Stimulated activated CD4-positive, alpha-beta T cell treated with anti-CD3 and anti-CD28 coated beads, Interleukin-2, amount 100 ng/mL, for 48 hours (primary cell): ENCODE measurements at places on chromosomes 12 and 14.

DNA sequence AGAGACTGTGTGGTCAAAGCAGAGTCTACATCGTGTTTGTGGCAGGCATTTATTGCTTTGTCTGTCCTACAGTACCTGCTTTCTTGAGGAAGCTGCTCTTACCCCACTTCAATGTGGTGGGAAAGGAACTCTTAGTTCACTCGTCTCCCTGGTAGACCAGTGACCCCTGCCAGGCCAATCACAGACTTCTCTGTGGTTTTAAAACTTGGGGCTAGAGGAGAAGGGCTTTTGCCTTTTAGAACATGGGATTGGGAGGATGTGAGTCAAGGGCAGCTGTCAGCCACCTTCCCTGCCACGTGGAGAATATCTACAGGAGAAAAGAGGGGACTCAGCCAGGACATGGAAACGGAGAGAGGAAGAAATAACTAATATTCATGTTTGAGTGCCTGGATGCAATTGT lies 36.8 kb upstream of the TMED10 start:
- no peak for DNase-seq

GRCh38 chr12:108700833-108701541 lies 30.3 kb downstream of the CORO1C start:
- DNase-seq: no peak

DNA sequence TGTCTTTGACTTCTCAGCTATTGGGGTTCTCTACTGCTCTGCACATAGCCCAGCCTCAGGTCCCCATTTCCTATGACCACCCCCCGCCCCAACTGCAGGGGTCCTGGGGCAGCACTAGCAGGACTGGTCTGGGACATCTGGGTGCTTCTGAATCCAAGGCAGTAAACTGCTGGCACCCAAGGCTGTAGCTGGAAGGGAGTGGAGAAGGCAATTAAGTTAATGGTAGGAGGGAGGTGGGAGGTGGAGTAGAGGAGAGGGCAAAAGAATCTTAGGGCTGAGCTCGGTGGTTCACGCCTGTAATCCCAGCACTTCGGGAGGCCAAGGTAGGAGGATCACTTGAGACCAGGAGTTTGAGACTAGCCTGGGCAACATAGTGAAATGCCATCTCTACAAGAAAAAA lies 11.5 kb downstream of the PLEK2 start:
- no peak for DNase-seq

DNA sequence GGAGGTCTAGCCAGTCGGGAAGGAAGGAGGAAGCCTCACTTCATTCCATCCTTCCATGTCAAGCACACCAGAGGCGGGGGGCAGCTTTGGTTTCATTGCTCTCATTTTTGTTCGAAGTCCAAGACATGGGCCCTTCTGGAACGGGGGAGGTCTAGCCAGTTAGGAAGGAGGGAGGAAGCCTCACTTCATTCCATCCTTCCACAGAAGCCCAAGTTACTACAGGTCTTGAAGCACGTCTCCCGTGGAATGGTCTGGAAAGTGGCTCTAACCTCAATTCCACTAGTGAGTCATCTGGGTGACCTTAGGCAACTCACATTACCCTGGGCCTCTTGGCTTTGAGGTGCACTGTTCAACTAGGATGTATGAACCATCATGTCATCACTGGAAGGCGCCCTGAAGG lies 156.3 kb downstream of the NTF3 start:
- no peak for DNase-seq

DNA sequence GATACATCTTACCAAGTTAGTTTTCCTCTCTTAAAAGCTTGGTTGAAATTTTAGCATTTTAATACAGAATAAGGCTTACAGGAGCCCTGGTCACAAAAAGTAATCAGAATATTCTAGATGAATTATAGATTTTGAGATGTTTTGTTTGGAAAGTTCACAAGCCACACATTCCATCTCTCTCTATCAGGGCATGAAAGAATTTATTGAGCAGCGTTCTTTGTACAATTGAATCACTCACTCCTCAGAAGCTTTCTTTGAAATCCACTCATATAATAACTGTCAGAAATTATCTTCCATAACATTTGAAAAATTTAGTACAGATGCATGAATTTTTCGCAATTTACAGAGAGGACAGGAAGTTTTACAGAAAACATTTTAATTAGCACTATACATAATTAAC lies 938.6 kb upstream of the MDGA2 start:
- no peak for DNase-seq

- DNase-seq: no peak
Observed at GRCh38 chr14:61488417-61489401, 167.3 kb downstream of the PRKCH start.

DNA sequence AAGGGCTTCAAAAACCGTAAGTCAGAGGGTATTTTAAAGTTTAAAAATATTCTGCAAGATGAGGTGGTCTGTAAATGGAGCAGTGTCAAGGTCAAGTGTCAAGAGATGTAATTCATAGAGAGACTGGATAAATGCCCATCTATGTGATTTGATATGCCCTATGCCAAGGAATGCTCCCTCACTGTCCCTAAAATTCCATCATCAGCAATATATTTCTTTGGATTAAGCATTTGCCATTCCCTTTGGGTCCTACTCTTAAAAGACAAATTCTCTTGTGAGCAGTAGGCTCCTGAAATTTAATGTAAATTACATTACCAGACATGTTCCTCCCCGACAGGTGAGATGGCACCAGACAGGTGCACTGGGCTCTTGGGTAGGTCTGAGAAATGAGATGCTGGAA lies 16.0 kb upstream of the FOS start:
- no peak for DNase-seq

DNA sequence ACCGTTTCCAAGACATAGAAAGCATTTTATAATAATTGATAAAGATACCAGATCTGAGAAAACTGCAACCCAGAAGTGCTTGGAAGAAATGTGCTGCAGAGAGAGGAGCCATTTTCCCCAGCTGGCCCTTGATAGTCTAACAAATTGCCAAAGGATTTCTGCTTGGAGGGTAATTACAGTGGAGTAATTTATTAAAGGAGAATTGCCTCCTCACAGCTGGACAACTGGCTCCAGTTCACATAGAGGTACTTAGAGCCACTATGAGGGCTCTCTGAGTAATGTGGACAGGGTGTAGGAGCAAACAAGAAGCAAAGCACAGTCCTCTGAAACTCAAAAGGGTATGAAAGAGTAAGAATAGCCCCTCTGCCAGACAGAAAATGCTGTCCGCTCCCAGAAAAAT lies 335.6 kb downstream of the SYT1 start:
- no peak for DNase-seq
